ENCODE measurements at places on chromosomes 4 and X.

- peak overlapping the region; percentile 42 for H3K4me3 ChIP-seq
- H3K27me3 ChIP-seq = no peaks in the 10 kb centered on the region
- H3K27ac ChIP-seq = peak overlapping the region; percentile 90
Observed at GRCh38 chr4:10730590-10730989, 46.0 kb upstream of the CLNK start.

GRCh38 chr4:174789657-174790056, 39.4 kb downstream of the GLRA3 start:
- no peaks in the 10 kb centered on the region for H3K36me3 ChIP-seq
- DNase-seq = no peak
- no peak overlapping the region for H3K4me3 ChIP-seq
- no peaks in the 10 kb centered on the region for H3K4me1 ChIP-seq
- no peaks in the 10 kb centered on the region for H3K27me3 ChIP-seq

GRCh38 chr4:55993994-55994663, 45.4 kb downstream of the CEP135 start:
- peaks cover 28% of the 10 kb centered on the region for H3K36me3 ChIP-seq
- H3K4me3 ChIP-seq = peak overlapping the region; percentile 25
- no peaks in the 10 kb centered on the region for H3K27me3 ChIP-seq
- DNase-seq = no peak
- H3K27ac ChIP-seq = peak overlapping the region; percentile 45

DNA sequence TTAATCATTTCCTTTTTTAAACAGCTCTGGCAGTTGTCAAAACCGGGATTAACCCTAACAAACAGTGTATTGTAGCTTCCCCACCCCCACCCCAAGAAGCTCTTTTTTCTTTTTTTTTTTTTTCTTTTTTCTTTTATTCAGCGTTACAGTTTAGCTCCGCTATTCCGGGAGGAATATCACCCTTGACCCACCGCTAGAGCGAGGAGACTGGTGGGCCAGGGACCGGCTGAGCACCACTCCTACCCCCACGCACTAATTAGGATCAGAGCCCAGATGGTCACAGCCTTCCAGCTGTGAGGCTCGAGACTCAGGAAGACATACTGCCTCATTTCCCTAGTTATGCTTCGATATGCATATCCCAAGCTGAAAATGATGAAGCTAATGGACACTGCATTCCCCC, 2.0 kb downstream of the PARM1 start:
- no peaks in the 10 kb centered on the region for H3K4me1 ChIP-seq
- H3K4me3 ChIP-seq = no peak overlapping the region
- no peak overlapping the region for H3K27ac ChIP-seq
- DNase-seq = no peak
- peaks cover 54% of the 10 kb centered on the region for H3K27me3 ChIP-seq
- no peaks in the 10 kb centered on the region for H3K36me3 ChIP-seq

DNA sequence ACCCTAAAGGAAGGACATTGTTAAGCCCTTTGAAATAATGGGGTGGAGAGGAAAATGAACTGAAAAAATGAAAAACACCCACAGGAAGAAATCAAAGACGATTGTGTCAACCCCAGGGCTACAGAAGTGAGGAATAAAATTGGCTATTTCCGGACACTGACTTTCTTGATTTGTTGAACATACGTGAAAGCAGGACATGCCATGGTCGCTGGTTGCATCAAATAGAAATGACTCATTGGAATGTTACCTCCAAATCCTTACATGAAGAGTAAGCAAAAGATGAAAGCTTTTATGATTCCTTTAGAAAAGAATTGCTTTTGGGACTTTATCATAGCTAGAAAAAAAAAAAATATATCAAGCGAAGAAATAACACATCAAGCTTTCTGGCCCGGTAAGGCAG, 75.3 kb downstream of the DCUN1D4 start:
- H3K27ac ChIP-seq = no peak overlapping the region
- no peaks in the 10 kb centered on the region for H3K4me1 ChIP-seq
- H3K36me3 ChIP-seq = peaks cover 24% of the 10 kb centered on the region
- no peaks in the 10 kb centered on the region for H3K27me3 ChIP-seq
- DNase-seq = no peak
- no peak overlapping the region for H3K4me3 ChIP-seq

GRCh38 chr4:181606300-181606699, 636.9 kb upstream of the TENM3 start:
- H3K4me3 ChIP-seq = no peak overlapping the region
- H3K4me1 ChIP-seq = no peaks in the 10 kb centered on the region
- H3K27me3 ChIP-seq = no peaks in the 10 kb centered on the region
- H3K36me3 ChIP-seq = no peaks in the 10 kb centered on the region
- DNase-seq = no peak

- no peak overlapping the region for H3K4me3 ChIP-seq
- no peaks in the 10 kb centered on the region for H3K27me3 ChIP-seq
- H3K4me1 ChIP-seq = no peaks in the 10 kb centered on the region
- DNase-seq = no peak
- H3K27ac ChIP-seq = no peak overlapping the region
Observed at GRCh38 chrX:15714529-15714928, 23.5 kb upstream of the CA5B start.

DNA sequence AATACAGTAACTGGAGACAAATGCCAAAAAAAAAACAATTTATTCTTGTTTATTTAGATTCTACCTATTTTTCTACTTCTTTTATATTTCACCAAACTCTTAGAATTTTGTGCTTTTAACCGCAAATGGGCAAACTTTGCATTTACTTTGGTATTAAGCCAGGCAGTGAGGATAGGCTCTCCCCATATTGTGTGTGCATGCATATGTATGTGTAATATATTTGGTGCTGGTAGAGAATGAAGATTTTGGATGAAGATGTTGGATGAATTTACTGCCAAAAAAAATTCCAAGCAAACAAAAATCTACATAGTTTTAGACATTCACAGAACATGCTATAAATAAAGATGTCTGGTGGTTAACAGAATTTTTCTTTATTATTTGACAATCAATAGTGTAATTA, 30.3 kb downstream of the GALNTL6 start:
- H3K27me3 ChIP-seq = no peaks in the 10 kb centered on the region
- no peak overlapping the region for H3K27ac ChIP-seq
- no peaks in the 10 kb centered on the region for H3K4me1 ChIP-seq
- H3K36me3 ChIP-seq = no peaks in the 10 kb centered on the region
- no peak overlapping the region for H3K4me3 ChIP-seq
- DNase-seq = no peak

DNA sequence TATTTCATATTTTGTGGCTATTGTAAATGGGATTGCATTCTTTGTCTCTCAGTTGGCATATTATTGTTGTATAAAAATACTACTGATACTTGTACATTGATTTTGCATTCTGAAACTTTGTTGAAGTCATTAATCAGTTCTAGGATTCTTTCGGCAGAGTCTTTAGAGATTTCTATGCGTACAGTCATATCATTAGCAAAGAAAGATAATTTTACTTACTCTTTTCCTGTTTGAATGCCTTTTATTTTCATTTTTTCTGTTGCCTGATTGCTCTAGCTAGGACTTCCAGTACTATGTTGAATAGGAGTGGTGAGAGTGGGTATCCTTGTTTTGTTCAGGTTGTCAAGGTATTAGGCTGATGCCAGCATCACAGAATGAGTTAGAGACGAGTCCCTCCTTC, 722.0 kb upstream of the PCDH10 start:
- no peak overlapping the region for H3K27ac ChIP-seq
- no peaks in the 10 kb centered on the region for H3K27me3 ChIP-seq
- no peak overlapping the region for H3K4me3 ChIP-seq
- no peaks in the 10 kb centered on the region for H3K4me1 ChIP-seq
- no peak for DNase-seq

GRCh38 chr4:81623434-81623833, 151.7 kb upstream of the RASGEF1B start:
- no peak overlapping the region for H3K27ac ChIP-seq
- H3K36me3 ChIP-seq = no peaks in the 10 kb centered on the region
- peaks cover 3% of the 10 kb centered on the region for H3K4me1 ChIP-seq

DNA sequence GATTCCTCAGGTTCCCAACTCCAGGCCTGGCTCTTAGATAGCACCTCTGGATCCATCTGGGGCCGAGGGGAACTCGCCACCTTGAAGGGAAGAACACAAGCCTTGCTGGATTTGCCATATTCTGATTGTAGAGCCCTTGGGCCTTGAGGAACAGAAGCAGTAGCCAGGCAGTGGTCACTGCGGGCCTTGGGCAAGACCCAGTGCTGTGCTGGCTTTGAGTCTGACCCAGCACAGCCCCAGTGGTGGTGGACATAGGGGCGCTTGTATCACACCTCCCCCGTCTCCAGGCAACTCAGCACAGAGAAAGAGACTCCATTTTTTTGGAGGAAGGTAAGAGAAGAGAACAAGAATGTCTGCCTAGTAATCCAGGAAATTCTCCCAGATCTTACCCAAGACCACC, 45.5 kb downstream of the CHRNA9 start:
- no peak overlapping the region for H3K27ac ChIP-seq
- peaks cover 3% of the 10 kb centered on the region for H3K36me3 ChIP-seq
- DNase-seq = no peak
- H3K27me3 ChIP-seq = peaks cover 4% of the 10 kb centered on the region
- H3K4me3 ChIP-seq = no peak overlapping the region

- DNase-seq = no peak
- peaks cover 6% of the 10 kb centered on the region for H3K4me1 ChIP-seq
- H3K4me3 ChIP-seq = no peak overlapping the region
Observed at GRCh38 chr4:67988991-67989390, 25.7 kb upstream of the TMPRSS11A start.

DNA sequence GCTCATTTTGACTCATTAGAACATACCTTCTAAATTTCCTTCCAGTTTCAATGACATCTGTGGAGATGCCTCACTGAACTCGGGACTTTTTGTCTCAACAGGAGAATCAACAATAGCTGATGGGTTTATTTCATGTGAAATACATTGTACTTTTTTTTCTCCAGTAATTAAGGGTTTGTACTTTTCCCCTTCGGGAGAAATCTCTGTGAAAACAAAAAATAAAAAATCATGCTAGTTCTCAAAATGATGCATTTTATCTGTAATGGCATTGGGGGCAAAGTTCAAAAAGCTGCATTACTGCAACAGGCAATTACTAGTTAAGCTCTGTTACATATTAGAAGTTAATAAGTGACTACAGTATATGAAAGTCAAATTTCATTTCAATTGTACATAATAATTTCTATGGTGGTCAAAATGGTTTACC, 167.3 kb upstream of the SH3RF1 start:
- no peaks in the 10 kb centered on the region for H3K4me1 ChIP-seq
- H3K4me3 ChIP-seq = no peak overlapping the region
- DNase-seq = no peak
- H3K36me3 ChIP-seq = peaks cover 7% of the 10 kb centered on the region
- no peak overlapping the region for H3K27ac ChIP-seq
- H3K27me3 ChIP-seq = no peaks in the 10 kb centered on the region

GRCh38 chrX:37083880-37084279, 75.7 kb downstream of the FAM47C start:
- H3K4me1 ChIP-seq = no peaks in the 10 kb centered on the region
- DNase-seq = no peak
- no peak overlapping the region for H3K4me3 ChIP-seq
- no peak overlapping the region for H3K27ac ChIP-seq

DNA sequence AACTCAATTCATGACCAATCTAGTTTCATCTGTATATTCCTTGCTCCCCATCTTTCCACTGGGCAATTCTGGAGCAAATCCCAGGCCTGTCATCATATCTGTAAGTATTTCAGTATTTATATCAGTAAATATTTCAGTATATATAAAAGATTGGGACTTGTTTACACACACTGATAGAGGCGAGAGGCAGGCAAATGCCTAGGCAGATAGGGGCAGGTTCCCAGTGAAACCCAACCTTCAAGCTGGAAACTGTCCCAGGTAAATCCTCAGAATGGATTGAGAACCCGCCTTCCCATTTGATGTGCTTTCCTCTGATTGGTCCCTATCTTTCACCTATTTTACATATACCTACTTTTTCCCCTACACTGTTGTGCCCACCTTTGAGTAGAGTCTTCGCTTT, 23.8 kb upstream of the TBC1D1 start:
- peaks cover 31% of the 10 kb centered on the region for H3K36me3 ChIP-seq
- no peak for DNase-seq
- no peak overlapping the region for H3K4me3 ChIP-seq

DNA sequence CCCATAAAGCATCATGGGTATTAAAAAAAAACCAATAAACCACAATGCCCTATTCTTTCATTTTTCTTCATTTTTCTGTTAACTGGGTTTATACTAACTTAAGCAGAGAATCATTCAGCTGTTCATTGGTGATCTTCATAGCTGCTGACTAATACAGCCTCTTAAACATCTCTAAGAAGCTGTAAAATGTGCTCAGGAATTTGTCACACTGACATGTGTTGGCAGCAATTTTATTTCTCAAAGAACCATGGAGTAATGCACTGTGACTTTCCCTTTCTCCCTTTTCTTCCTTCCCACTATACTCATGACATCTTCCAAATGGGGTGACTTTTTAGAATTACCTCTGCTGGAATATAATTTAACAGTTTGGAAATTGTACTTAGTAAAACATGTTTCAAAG, 315.4 kb downstream of the ANTXR2 start:
- peaks cover 4% of the 10 kb centered on the region for H3K27me3 ChIP-seq
- no peak for DNase-seq
- no peaks in the 10 kb centered on the region for H3K36me3 ChIP-seq
- H3K4me3 ChIP-seq = no peak overlapping the region
- no peak overlapping the region for H3K27ac ChIP-seq
- no peaks in the 10 kb centered on the region for H3K4me1 ChIP-seq

DNA sequence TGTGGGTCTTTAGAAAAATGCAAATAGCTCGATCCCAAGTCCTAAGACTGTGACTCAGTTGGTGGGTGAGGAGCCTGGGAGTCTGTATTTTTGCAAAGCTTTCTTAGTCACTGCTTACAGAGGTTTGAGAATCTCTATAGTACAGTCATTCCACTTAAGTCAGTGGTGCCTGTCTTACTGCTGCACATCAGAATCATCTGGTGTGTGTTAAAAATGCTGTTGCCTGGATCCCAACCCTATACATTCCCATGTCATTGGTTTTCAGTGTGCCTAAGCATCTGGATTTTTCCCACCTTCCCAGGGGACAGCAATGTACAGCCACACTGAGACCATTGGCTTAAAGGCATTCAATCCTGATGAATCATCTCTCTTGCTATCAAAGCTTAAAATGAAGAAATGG, 21.0 kb upstream of the GEMIN8 start:
- H3K4me3 ChIP-seq = no peak overlapping the region
- no peak for DNase-seq
- H3K27me3 ChIP-seq = peaks cover 14% of the 10 kb centered on the region
- no peaks in the 10 kb centered on the region for H3K4me1 ChIP-seq
- H3K36me3 ChIP-seq = no peaks in the 10 kb centered on the region
- H3K27ac ChIP-seq = no peak overlapping the region

DNA sequence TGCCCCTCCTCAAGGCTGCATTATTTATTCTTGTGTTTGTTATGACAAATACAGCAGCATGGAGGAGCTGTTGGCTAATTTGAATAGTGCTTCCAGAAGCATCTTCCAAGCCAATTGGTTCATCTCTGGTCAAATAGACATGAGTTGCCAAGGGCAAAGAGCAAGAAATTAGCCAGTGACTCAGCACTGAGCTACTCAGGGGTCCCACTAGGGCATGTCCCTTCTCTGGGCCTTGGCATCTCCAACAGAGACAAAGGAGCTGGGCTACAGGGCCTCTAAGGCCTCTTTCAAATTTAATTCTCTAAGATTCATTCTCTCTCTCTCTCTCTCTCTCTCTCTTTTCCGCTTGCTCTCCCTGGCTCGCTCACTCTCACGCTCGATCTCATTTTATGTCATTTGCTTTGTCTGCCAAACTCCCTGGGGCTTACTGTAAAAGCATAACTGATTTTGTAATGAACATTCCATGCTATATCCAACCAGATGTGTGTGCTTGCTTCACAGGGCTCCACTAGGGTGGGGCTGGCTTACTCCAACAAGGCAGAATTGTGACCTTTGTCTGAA, 86.7 kb upstream of the MAGEA4 start:
- H3K4me3 ChIP-seq = no peak overlapping the region
- H3K4me1 ChIP-seq = no peaks in the 10 kb centered on the region
- no peaks in the 10 kb centered on the region for H3K36me3 ChIP-seq
- H3K27me3 ChIP-seq = no peaks in the 10 kb centered on the region
- no peak for DNase-seq
- H3K27ac ChIP-seq = no peak overlapping the region

Data from activated T-helper 1 cell treated with anti-CD3 and anti-CD28 coated beads, Interleukin-12 subunit alpha, Interleukin-12 subunit beta, Interleukin-2, Interleukin-4 antibody, amounts not matched to agents 30 ng/mL and 10 ng/mL and 1 ng/mL, durations not matched to agents 14 hours and 24 hours and 36 hours (primary cell).